ENCODE measurements at places on chromosomes 13 and 19.
A peak's percentile ranks its signal among the peaks of the same experiment; 100 is the strongest.

- DNase-seq: no peak
These were observed 2783.8 kb downstream of the PCDH9 start for GRCh38 chr13:64446372-64446771.

DNA sequence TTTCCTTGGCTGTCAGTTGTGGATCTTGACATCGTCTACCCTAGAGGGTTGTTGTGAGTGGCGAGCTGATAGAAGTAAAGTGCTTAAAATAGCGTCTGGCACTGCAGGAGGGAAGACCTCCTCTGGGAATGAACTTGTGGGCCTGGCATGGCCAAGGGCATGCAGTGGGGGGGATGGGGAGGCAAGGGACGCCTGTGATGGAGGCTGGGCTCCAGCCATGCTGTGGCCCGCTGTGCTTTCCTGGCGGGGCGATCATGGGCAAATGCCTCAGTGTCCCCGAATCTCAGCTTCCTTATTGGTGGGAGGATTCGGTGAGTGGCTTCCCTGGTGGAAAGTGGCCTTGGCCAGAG, 10.7 kb downstream of the CARM1 start:
- no peak for DNase-seq

DNA sequence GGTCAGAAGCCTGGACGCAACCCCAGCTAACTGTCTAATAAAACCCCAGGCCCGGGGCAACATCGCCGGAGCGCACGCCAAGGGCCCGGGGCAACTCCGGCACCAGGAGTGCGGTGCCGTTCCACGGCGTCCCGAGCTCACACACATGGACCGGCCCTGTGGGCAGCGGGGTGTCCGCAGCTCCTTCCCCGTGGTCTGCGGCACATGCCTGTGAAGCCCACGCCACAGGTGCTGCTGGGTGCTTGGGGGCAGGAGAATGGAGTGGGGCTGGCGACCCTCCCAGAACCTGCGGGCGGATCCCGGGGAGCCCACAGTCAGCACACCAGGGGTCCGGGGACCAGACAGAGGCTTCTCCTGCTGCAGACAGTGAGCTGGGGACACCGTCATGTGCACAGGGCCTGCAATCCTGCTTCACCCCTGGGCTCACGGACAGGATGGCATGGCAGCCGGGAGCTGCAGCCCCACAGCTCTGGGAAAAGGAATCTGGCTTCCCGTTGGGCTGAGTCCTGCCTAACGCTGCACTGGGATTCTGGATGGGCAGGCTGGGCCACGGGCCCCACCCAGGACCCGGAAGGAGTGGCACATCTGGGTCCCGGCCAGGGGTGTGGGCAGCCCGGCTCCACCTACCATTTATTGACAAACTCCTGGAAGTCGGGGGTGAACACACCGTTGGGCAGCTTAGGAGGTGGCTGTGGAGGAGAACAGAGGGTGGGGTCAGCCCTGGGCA, 28.2 kb upstream of the ZBTB7A start:
- DNase-seq: no peak

DNA sequence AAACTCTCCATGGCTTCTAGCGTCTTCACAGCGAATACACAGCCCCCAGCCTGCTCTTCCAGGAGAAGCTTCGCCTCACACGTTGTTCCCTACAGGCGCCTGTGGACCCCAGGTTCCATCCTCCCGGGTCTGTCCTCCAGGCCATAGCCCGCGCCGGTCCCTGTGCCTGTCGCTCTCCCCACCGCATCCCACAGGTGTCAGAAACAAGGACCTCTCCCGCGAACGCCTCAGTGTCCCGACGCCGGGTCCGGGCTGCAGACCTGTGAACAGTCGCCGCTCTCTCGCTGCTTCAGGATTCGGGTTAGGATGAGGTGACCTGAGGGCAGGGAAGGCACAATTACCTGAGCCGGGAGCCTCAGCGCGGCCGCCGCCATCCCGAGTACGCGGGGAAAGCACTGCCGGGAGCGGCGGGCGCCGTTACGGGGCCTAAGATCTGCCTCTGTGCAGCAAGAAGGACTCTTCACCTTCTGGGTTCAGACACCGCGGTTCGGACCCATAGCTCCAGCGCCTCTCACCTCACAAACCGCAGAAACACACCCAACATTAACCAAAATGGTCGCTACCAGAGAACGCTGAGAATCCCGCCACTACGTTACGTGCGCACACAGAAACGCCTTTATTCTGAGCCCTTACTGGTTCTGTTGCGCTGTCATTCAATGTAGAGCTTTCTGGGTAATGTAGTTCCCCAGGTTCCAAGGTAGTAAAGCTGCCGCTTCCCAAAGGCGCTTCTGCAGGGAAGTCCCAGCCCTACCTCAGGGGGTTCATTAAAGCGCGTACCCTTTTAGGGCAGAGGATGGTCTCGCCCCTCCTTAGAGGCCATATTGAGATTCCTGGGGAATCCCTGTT, at the start of gene ZNF418:
TSS of gene ZNF418 (minus strand) at position 583 of the 846 bp plus-strand sequence. CDS start 1,580 bp downstream, outside the sequence.
- peak; percentile 7 for DNase-seq

- DNase-seq: no peak
These were observed 52.7 kb downstream of the TRPM4 start for GRCh38 chr19:49210108-49210900.

DNA sequence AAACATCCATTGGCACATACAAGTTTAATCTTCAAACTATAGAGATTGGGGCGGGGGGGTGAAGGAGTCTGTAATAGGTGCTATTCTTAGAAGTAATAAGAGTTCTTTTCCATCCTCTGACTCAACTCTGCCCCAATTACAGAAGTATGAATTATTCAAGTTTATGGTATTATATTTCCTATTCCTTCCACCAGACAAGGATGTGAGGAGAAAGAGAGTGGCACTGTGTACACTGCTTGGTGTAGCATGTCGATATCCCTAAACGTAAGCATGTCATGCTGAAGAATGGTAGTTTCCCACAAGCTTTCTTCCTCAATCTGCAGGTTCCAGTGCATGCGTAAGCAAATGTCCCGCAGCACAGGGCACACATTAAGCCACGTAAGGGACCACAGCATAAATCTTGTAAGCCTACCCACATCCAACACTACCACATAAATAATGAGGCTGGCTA, 14.1 kb downstream of the BRD4 start:
- no peak for DNase-seq

DNA sequence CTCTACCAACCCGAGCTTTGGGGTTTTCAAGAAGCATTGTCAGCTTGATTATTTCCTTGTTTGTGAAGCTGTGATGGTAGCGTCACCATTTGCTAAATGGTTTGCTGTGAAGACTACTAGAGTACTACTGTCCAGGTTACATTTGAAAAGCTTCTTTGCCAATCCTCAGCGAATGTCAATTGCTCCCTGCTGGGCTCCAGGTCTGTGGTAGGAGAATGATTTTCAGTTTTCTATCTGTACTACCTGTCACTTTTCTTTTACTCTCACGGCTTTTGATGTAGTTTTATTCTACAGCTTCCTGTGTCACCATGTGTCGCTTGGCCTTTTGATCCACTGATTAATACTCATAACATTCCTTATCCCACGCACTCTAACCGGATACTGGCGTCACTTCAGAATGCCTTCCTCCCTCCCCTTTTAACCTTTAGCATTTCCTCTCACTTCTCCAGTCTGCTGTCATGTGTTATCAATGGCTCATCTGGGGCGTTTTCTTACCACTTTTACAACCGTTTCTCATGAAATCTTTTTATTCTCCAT, 7.5 kb upstream of the GPR183 start:
- DNase-seq: no peak

DNA sequence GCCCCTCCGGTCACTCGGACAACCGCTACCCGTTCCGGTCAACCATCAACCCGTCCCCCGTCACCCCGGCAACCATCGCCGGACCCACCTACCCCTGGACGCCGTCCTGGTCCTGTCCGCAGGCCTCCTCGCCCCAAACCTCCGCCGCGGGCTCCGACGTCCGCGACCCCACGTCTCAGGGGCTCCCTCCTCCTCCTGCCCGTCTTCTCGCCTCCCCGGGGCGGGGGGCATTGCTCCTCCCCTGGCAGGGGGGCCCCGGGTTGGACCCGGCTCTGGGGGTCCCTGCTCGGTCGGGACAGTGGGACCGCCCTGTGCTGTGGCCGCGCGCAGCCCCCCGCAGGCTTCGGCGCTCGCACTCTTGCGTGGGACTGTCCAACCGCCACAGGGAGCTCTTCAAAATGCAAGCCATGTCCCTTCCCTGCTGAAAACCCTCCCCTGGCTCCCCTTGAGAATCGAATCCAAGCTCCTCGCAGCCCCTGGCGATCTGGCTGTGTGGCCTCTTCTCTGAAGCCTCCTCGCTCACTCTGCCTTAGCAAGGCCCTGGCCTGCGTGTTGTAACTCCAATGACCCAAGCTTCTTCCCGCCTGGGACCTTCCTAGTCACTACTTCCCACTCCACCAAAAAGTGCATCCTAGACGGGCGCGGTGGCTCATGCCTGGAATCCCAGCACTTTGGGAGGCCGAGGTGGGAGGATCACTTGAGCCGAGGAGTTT, 8.4 kb downstream of the EPHX3 start:
- no peak for DNase-seq

- no peak for DNase-seq
These were observed 349.0 kb downstream of the EFNB2 start for GRCh38 chr13:106186366-106187030.

GRCh38 chr19:53884256-53884655, 2.3 kb downstream of the PRKCG start:
- DNase-seq: no peak

DNA sequence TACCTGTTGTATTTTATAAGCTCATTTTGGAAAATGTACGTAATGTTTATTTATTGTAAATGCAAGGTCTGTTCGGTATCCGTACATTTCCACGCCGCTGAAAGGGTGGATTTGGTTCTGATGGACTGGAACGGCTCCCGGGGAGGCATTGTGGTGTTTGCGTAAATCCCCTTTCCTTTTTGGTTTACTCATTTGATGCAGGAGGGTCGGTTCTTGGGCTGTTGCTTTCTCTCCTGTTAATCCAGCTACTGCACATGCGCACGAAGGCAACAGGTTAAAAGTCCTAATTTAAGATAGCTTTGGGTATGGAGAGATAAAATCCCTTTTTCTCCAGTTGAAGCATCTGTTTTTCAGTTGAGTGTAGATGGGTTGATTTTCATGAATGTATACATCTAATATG, 224.4 kb downstream of the TM9SF2 start:
- no peak for DNase-seq

DNA sequence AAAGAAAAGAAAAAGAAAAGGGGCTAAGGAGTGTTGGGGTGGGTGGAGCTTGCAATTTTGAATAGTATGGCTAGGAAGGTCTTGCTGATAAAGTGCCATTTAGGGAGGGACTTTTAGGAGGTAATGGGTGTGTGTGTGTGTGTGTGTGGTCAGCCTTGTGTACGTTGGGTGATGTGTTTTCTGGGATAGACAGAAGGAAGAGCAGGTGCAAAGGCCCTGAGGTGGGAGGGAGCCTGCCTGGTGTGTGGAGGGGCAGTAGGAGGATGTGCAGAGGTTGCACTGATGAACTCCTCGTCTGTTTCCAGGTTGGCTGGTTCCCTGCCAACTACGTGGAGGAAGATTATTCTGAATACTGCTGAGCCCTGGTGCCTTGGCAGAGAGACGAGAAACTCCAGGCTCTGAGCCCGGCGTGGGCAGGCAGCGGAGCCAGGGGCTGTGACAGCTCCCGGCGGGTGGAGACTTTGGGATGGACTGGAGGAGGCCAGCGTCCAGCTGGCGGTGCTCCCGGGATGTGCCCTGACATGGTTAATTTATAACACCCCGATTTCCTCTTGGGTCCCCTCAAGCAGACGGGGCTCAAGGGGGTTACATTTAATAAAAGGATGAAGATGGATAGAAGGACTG, 30.5 kb upstream of the ADGRE1 start:
- no peak for DNase-seq

- peak; percentile 34 for DNase-seq
These were observed at the start of gene APLP1 for GRCh38 chr19:35868172-35868822. TSS of gene APLP1 (plus strand) at chr19:35868574. CDS start at chr19:35868637, 63 bp downstream.

DNA sequence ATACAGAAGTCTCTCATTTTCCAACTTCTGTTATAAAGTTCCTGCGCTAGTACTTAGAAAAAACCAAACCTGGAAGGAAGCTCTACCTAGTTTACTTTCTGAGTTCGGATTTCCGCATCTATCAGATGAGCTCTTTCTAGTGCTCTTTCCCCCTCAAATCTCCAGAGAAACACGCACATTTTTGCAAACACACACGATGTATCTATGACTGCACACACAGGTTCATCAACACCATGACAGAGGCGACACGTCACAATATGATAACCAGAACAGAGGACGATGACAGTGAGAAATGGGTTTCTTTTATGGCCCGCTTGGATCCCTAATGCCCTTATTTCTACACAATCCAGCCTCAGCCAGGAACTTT, 629 bp upstream of the LRRC63 start:
- DNase-seq: peak; percentile 13

DNA sequence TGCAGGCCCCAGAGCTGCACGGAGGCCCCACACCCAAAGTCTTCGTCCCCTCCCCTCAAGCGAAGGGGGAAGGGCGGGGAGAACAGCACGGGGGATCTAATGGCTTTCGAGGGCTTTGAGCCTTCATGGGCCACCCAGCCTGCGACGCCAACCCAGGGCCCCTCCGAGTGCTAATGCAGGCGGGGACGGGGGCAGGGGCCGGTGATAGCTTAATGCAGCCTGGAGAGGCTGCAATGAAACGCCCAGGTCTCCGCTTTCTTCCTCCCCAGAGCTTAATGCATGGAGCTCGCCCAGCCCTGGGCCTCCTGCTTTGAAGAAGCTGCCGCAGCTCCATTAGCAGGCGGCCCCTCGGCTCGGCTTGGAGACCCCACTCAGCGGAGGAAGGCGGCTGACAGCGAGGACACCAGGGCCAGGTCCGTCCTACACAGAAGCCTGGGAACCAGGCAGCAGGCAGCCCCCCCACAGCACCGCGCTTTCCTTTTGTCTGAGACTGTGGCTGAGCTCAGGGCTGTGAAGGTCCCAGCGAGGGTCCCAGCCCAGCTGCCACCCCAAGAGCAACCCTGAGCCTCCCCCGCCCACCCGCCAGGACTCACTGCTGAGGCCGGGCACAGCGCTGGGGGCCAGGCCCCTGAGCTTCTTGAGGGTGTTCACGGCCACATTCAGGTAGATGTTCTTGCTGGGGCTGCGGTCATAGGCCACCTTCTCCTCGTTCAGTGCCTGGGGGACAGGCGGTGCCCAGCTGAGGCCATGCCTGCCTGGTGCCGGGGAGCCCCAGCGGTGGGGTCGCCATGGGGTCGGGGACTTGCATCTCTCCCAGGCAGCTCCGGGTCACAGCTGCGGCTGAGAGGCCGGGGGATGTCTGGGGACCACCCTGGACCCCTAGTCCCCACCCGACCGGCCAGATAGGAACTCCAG, 7.5 kb upstream of the ATP8B3 start:
- DNase-seq: no peak

DNA sequence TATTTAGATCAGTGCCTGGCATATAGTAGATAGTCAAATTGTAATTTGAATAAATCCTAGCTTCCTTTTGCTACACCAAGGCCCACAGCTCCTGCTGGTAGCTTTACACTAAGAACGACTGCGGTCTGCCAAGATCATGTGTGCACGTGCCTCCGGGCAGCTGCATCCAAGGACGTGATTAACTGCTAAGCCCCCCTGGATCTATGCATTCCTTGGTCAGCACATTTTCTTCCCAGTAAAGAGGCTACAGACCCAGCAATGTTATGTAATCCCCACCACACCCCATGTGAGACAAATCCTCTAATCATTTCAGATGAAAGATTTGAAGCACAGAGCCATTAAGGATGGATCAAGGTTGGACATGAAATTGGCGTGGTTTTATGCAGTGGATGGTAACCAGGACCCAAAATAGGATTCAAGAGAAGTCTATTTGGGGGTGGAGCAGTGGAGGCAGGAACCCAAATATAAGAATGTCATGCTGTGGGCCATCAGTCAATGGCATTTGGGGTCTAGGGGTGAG, 65.2 kb upstream of the PEG3 start:
- no peak for DNase-seq

Data from stimulated activated CD8-positive, alpha-beta memory T cell treated with anti-CD3 and anti-CD28 coated beads, Interleukin-15, amount 100 ng/mL, for 4 hours (primary cell).